ENCODE measurements at places on chromosomes 4 and X. TPM values are rescaled to one million over a fixed set of nuclear protein-coding genes. Genes with fewer than 3 reads are reported as not detected.

TAF7L gene
- total RNA-seq, result 0.29 TPM

ZNF157 gene
- not detected for total RNA-seq

GRCh38 chr4:151165205-151166000 is 66.0 kb downstream of the RPS3A start:
- DNase-seq, result no peak

PGAM4 gene
- not detected for total RNA-seq

MAGEA2B gene
- total RNA-seq, result not detected

- no peak for DNase-seq
Measured at GRCh38 chrX:68429216-68429615, 4.1 kb downstream of the OPHN1 start.

DNA sequence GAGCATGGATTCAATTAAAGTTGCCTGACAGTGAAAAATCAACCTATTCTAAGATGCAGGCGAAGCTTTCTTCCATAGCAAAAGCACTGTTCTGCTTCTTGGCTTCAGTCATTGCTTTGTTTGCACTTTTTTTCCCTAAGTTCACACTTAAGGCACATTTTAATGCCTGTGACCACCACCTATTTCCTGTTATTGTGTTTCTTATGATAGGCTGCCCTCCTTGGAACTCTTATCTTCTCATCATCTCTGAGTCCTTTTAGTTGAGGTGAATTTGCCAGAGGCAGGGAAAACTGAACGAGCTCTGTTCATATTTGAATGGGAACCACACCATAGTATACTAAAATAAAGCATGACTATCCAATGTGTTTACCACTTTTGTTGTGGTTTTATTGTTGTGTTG is 119.8 kb downstream of the SPCS3 start:
- no peak for DNase-seq

TMEM185A gene
- total RNA-seq, result 14.1 TPM

FAM53A gene
- 0.65 TPM for total RNA-seq

FBXW7 gene
- total RNA-seq, result 38.5 TPM

Measured in mucosa of descending colon (tissue), 3 donors.